ENCODE measurements at places on chromosomes 13 and 19.

DNA sequence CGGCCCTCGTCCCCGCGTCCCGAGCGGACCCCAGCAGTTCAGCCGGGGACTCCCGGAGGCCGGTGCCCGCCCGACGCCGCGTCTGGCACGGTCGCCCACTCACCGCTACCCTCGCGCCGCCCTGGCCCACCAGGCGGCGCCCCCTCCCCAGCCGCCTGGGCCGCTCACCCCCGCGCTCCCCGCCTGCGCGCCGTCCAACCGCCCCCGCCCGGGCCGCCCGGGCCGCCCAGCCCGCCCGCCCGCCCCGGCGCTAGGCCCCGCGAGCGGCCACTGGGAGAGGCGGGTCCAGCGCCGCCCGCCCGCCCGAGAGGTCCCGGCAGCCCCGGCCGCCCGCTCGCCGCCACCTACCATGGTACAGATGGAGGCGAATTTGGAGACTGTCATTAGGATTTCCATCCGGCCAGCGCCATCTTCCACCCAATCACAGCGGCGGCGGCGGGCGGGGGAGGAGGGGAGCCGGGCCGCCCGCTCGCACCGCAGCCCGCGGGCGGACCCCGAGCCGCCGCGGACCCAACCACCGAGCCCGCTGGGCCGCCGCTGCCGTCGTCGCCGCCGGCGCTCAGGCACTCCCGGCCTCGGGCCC lies at the start of gene USP12:
Gene USP12 (minus strand): TSS at position 568 of the 583 bp plus-strand sequence. CDS start 172 bp downstream, at position 396.
- DNase-seq, result no peak

DNA sequence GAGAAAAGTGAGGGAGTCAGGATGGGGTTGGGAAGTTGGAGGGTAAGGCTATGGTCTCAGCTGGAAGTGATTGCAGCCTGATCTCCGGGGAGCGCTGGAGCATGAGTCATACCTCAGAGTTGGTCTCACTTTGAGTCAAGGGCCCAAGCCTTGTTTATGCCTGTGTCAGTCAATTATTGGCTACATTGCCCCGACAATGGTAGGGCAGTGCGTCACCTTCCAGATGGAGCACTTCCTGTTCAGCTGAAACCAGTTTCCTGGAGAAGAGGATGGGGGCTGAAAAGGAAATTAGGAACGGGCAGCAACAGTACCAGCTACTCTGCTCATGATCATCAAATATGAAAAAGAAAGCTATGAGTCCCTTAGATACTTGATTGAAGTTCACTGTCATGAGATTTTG lies 60.4 kb downstream of the ADGRE1 start:
- DNase-seq, result peak; percentile 27

DNA sequence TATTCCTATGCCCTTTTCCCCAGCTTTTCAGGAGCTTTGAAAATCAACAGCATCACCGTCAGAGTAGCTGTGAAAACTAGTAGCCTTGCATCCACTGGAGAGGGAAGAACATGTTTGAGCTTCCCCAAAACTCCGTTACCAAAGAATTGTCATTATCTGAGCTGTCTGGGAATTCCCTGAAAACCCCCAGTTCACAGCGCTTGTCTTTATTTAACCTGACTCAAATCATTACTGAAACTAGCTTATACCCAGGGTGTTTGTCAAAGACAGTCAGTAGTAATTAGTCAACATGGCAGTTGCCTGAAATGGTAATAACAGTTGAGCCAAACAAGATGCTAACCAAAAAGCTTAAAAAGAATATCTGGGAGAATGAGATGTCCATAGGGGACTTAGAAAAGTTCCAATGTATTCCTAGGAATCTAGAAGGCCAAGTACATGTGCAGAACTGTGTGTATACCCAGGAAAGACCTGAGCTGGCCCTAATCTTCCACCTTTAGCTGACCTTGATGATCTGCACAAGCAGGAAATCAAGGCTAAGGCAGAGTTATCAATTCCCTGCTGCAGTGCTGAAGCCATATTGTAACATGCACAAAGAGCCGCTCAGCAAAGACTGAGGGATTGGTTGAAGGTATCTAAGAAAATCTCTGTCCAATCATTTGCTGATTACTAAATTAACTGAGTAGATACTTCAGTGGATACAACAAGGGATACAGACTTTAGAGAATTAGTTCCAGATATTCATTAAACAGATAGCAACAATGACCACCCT lies 130.8 kb downstream of the KL start:
- no peak for DNase-seq

DNA sequence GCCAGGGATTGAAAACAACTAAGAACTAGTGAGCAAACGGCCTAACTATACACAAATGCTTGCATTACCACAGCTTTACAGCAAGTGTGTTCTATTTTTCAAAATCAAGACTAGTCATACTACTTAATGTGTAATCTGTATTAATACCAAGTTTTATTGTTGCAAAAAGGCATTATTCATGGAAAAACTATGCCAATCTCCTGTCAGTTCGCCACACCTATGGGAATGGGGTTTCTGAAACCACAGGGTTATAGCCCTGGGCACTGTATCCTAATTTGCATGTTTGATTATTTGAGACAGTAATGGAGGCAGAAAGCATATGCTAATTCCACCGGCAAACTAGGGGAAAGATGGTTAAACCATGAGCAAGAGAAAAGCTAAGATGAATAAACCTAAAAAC lies 14.3 kb downstream of the GAS6 start:
- no peak for DNase-seq

DNA sequence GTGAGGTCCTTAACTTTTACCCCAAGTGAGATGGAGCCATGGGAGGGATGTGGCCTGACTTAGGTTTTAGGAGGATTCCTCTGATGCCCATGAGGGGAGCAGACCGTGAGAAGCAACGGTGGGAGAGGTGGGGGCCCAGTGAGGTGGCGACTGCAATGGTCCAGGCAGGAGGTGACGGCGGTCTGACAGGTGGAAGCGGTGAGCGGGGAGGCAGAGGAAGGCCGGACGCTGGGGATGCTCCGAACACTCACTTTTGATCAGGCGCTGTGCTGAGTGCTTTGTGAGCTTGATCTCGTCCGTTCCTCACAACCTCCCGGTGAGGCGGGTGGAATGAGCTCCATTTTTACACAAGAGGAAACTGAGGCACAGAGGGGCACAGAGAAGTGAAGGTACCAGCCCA lies 11.6 kb downstream of the NOVA2 start:
- DNase-seq, result no peak

- no peak for DNase-seq
Measured at GRCh38 chr19:17953869-17954268, 13.0 kb upstream of the KCNN1 start.

- no peak for DNase-seq
Measured at GRCh38 chr13:112014857-112015256, 52.1 kb upstream of the SOX1 start.

DNA sequence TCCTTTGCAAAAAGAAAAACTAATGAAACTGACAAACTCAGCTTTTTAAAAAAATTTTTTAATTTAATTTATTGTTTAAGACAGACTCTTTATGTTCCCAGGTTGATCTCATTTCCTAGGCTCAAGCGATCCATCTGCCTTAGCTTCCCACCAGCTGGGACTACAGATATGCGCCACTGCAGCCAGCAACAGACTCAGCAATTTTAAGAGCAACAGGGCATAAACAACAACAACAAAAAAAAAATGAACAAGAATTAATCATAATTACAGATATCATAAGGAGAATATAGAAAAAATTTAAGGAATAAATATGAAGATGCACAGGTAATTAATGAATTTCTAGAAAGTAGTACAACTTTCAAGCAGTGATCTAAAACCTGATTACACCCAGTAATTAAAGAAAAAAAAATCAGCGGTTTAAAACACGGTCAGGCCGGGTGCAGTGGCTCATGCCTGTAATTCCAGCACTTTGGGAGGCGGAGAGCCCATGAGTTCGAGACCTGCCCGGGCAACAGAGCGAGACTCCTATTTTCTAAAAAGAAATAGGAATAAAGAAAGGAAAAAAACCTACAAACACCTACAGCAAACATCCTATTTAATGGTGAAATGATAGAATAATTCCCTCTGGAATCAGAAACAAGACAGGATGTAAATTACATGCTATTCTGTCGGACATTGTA lies 1.4 kb downstream of the ZNF699 start:
- no peak for DNase-seq

GRCh38 chr19:42515241-42515832 lies 12.9 kb downstream of the CEACAM1 start:
- no peak for DNase-seq

- no peak for DNase-seq
Measured at GRCh38 chr13:51033421-51034185, 77.5 kb downstream of the C13orf42 start.

- DNase-seq, result no peak
Measured at GRCh38 chr19:15108145-15108844, 1.1 kb downstream of the SYDE1 start.

GRCh38 chr19:12705654-12706331 lies 9.4 kb upstream of the FBXW9 start:
- DNase-seq, result no peak

DNA sequence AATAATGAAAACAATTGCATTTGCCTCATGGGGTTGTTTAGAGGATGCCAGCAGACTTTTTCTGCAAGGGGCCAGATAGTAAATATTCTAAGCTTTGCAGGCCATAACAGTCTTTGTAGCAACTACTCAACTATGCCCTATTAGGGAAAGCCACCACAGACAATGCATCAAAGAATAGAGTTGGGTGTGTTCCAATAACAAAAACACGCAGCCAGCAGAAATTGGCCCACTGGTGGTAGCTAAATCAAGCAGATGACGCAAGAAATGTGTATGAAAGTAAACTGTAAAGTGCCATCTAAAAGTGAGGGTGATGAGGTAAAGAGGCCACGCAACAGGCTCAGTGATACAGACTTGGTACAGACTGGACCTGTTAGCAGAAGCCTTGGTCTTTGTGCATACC lies 75.2 kb upstream of the SIAH3 start:
- no peak for DNase-seq
